Stimulated activated CD8-positive, alpha-beta memory T cell treated with anti-CD3 and anti-CD28 coated beads, Interleukin-4, amount 100 ng/mL, for 48 hours (primary cell): ENCODE measurements at places on chromosomes 5 and 9.

- no peak for DNase-seq
Measured at GRCh38 chr9:33320230-33320567, 29.9 kb downstream of the NFX1 start.

DNA sequence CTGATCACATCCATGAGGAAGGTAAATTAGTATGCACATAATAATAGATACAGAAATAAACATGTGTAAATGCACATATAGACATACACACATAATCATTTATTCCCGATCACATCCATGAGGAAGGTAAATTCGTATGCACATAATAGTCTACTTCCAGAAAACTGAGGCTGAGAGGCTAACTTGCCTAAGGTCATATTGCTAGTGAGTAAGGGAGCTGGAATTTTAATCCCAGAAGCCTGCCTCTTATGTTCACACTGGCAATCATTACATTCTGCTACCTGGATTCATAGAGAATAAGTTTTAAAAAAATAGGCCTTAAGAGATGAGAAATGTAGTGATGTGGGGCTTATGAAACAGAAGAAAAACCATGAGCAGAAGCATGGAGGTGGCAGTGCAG lies 716.3 kb downstream of the BRINP1 start:
- no peak for DNase-seq

- peak; percentile 83 for DNase-seq
Measured at GRCh38 chr5:113294311-113295110, 140.3 kb downstream of the TSSK1B start.

- no peak for DNase-seq
Measured at GRCh38 chr9:93244510-93245436, 60.8 kb downstream of the WNK2 start.

DNA sequence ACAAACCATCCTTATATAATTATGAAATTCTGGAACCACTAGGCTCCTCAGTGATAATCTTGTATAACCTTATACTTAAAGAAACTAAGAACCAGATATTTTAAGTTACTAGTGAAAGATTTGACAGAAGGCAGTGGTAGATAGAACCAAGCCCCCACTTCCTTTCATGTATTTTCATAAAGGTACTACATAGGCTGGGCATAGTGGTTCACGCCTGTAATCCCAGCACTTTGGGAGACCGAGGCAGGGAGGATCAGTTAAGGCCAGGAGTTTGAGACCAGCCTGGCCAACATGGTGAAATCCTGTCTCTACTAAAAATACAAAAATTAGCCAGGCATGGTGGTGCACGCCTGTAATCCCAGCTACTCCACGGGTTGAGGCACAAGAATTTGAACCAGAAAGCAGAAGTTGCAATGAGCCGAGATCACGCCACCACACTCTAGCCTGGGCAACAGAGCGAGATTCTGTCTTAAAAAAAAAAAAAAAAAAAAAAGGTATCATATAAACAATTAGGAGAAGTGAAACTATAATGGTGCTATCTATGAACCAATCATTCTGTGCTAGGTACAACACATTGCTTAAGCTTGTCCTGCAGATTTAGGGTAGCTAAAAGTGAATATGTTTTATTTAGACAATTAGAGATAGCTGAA lies 27.9 kb upstream of the DTWD2 start:
- DNase-seq = no peak
